ENCODE measurements at places on chromosomes 16 and 17. TPM values are rescaled to one million over a fixed set of nuclear protein-coding genes. Genes with fewer than 3 reads are reported as not detected.

DNA sequence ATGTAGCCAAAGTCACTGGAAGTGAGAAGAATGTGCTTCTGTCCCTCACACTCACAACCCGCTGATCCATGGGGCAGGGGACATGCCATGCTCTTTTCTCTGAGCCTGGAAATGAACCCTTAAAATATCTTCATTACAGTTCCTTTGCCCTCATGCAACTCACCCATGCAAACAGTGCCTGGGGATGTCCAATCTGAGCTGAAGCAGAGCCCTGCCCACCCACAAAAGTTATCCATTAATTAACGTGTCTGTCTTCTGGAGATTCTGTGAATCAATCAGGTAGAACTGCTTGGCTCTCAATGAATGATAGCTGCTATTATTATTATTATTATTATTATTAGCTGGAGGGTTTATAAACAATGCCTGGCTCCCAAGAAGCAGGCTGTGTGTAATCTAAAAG is 133.7 kb downstream of the USP31 start:
- DNase-seq = no peak

ZP2 gene
- total RNA-seq = not detected

DPEP2 gene
- not detected for total RNA-seq

GRCh38 chr17:34370997-34371395 is 8.0 kb upstream of the CCL1 start:
- no peak for DNase-seq

DNA sequence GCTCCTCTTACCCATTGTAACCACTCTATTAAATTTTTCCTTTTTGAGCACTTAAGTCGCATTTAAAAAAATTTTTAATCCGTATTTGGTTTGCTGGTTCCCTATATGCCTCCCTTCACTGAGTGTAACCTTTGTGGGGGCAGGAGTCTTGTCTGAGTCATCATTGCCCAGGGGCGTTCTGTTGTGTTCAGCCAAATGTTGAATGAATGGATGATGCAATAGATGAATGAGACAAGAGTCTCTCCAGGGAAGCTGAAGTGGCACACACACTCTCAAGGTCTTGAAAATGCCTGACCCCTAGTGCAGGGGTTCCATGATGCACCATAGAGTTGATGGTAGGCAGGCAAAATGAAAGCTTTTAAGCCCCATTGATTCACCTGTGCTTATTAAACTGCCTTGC is 123.0 kb upstream of the RBFOX1 start:
- no peak for DNase-seq

MYH2 gene
- total RNA-seq = not detected

- no peak for DNase-seq
Measured at GRCh38 chr16:66154801-66155200, 211.7 kb upstream of the CDH5 start.

DNA sequence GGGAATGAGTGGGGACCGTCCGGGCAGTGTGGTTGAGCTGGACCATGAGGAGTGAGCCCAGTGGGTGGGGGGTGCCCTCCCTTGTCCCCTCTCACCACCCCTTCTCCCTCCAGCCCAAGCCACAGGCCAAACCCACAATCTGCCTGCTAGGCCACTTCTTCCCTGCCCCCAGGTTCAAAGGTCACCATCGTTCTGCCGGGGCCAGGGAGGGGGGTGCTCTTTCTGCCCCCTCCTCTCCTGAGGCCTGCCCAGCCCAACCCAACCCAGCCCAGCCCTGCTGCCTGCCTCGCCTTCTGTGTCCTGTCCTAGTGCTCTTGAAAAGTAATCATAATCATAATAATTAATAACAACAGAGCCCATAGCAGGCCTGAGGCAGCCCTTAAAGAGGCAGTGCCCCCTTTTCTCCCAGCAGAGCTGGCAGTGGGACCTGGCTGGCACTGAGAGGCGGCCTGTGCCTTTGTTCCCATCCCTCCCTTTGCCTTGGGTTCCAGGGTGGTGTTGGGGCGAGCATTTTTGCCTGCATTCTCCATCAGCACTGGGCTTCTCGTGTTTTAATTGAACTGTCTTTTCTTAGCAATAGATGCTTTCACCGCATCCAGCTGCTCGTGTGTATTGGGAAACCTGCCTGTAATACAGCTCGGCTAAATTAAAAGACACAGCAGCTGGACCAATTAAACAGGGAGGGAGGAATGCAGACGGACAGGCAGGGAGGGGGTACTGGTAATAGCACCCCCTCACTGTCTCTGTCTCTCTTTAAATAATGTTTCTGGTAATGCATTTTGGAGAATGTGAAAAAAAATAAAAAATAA is 46.8 kb downstream of the SREBF1 start:
- DNase-seq = no peak

CTRB2 gene
- total RNA-seq = not detected

DNA sequence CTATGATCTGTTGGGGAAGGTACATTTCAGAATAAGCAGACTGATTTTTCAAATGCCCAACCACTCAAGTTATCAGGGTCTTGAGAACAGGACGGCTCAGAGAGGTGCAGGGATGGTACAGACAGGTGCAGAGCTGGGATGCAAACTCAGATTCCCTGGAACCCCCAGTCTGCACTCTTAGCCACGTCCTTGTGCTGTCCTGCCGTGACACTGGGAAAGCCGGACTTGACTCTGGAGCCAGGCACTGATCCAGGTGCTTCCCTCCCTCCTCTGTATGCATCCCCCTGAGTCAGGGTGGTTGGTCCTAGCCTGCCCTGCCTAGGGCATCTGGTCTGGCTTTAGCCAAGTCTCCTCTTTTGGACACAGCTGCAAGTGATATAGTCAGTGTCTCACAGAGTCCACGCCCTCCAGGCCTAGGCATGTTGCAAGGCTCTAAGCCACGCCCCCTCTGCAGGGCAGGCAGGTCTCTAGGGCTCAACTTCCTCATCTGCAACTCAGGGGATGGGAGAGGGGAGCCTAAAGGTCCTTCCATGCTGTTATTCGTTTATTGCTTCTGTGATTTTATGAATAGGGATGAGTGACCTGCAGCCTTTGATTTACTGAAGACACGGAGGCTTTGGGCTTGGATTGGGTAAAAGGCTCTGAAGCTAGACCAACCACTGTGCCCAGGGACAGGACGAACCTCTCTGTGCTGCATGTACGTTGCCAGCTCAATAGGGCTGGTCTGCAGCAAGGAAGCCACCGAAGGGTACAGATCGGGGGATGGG is 97.3 kb downstream of the SDK2 start:
- no peak for DNase-seq

MRM3 gene
- total RNA-seq = 28.0 TPM

GRCh38 chr16:35203636-35204035 is 1744.2 kb downstream of the TP53TG3F start:
- DNase-seq = no peak

- DNase-seq = no peak
Measured at GRCh38 chr17:8448310-8448709, 12.6 kb downstream of the NDEL1 start.

DNA sequence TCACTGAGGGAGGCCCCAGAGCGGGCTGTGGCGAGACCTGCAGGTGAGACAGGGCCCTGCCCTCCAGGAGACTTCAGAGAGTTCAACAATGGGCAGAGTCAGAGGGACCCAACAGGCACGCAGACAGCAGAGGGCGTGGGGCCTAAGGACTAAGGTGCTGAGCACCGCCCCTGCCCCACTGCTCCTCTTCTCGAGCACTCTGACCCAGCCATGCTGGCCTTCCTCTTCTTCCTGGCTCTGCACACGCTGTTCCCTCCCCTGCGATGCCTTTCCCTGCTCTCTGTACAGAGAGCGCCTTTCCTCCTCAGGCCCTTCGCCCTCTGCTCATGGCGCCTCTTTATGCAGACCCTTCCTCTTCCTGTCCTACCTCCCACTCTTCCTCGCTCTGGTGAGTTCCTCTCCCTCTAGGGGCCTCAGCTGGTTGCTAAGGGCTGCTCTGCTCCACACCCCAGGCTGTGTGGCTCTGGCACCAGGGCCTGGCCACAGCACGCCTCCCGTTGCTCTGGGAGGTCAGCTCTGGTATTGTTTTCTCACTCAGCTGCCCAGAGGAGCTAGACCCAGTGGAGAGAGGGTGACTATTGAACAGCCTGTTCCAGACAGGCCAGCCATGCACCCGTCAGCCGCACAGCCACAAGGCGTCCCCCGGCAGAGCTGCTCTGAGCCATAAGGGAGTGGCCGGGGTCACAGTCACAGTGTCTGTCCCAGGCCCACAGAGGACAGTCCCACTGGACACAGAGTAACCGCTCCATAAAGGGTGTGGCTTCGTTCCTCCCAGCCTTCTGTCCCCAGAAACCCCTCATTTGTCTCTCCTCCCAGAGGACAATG is 13.6 kb upstream of the RASD1 start:
- no peak for DNase-seq

GRCh38 chr17:79936641-79937381 is 97.6 kb upstream of the CBX4 start:
- no peak for DNase-seq

- DNase-seq = no peak
Measured at GRCh38 chr17:81337476-81337879, 42.4 kb upstream of the SLC38A10 start.

NOXO1 gene
- not detected for total RNA-seq

CTRL gene
- 5.5 TPM for total RNA-seq

CCL17 gene
- not detected for total RNA-seq

RHBDL3 gene
- not detected for total RNA-seq

- no peak for DNase-seq
Measured at GRCh38 chr17:77832180-77832560, 126.3 kb upstream of the TNRC6C start.

GRCh38 chr17:66906321-66907278 is 57.9 kb upstream of the CACNG4 start:
- DNase-seq = peak; percentile 25

CDH5 gene
- total RNA-seq = 0.67 TPM

- DNase-seq = no peak
Measured at GRCh38 chr16:35296962-35297653, 1837.7 kb downstream of the TP53TG3F start.

- no peak for DNase-seq
Measured at GRCh38 chr16:27436921-27437650, 35.1 kb downstream of the IL21R start.

GRCh38 chr17:42387661-42388380 is 421 bp downstream of the STAT3 start:
- DNase-seq = no peak

GRCh38 chr17:3827124-3827773 is 18.8 kb downstream of the NCBP3 start:
- DNase-seq = peak; percentile 41

- DNase-seq = no peak
Measured at GRCh38 chr16:1613728-1614455, 1.7 kb downstream of the CRAMP1 start.

All from kidney epithelial cell (primary cell).